ENCODE measurements at places on chromosomes 7 and 10.

DNA sequence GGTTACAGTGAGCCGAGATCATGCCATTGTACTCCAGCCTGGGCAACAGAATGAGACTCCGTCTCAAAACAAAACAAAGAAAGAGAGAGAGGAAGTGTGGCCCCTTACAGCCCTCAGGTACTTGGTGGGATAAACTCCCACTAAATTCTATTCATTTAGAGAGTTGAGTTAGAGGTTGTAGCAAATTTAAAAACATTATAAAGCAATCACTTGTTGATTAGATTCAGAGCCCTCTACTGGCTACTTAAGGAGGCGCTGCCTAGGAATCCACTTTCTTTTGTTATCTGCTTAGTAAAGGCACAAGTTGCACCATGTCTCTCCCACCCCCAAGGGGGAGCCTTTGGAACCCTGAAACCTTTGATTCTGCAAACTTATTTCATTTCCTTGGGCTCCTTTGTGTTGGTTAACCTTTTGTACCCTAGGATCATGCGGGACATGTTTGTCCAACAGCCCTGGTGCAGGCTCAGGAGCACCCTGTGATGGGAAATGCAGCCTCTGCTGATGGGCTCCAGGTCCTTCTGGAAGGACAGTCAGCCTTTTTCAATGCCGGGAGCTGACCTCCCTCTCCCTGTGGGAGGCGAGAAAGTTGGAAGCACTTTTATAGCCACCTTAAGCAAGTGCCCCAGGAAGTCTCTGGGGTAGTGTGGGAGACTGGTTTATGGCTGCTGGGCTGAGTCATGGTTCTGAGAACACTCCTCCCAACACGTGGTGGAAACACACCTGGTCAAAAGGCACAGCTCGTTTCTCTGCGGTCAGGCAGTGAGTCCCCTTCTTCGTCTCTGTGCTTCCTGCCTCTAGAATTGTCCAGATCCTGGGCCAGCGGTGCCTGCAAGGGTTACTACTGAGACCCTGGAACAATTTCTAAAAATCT lies 2.3 kb downstream of the HKDC1 start:
- H3K27me3 ChIP-seq, result no peaks in the 10 kb centered on the region
- H3K27ac ChIP-seq, result peak overlapping the region; percentile 87
- peak overlapping the region; percentile 65 for H3K4me3 ChIP-seq
- peaks cover 33% of the 10 kb centered on the region for H3K4me1 ChIP-seq
- DNase-seq, result peak; percentile 92
- H3K36me3 ChIP-seq, result no peaks in the 10 kb centered on the region

DNA sequence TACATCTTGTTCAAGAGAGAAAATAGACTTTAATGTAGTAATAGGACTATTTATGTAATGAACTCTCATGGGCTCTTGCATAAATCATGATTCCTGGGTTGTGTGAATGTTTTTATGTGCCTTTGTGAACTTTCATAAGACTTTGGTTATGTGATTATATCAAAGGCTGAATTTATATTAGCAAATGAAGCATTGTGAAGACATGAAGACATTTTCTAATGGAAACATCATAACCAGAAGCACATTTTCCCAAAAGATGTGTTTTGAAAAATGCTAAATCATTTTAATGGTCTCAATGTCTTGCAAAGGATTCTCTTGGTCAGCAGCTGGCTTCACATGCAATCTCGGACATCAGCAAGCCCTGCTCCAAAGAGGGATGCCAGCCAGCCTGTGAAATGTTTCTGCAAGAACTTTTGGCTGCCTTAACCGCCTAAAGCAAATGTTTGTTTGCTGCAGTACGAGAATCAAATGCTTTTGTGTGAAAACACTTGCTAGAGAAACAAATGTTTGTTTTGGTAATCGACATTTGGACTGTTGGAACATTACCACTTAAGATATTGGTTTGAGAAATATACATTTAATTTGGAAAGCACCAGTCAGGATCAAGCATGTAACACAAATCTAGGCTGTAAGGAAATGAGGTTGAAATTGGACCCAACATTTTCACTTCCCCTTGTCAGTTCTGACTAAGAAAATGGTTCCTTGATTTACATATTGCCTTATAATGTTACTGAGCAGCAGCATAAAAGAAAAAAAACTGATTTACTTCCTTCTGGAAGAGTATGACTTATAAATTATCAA lies 102.1 kb downstream of the RTKN2 start:
- H3K4me1 ChIP-seq, result peaks cover 9% of the 10 kb centered on the region
- H3K27me3 ChIP-seq, result no peaks in the 10 kb centered on the region
- H3K4me3 ChIP-seq, result no peak overlapping the region
- DNase-seq, result no peak
- no peaks in the 10 kb centered on the region for H3K36me3 ChIP-seq

DNA sequence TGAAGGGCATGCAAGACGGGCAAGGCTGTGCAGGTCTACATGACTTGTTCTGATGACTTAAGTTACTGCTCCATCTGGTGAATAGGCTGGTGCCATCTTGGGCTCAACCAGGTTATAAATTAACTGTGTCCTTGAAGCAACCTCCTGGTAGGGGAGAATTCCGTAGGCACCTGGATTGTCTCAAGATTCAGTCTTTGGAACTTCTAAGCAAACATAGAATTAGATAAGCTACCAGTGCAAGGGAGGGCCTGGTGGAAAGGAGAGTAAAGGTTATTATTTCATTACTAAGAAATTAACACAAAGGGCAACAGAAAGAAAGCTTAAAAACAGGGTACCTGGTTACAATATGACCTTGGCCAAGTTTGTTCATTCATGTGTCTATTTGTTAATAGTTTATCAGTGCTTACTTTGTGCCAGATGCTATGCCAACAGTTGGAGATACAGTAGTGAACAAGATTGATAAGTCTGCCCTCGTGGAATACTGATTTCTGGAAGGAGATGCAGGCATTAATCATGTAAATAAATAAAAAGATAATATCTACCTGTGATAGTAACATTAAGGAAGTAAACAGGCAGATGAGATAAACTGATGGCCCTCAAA lies 107.0 kb upstream of the PALS2 start:
- no peak overlapping the region for H3K27ac ChIP-seq
- no peaks in the 10 kb centered on the region for H3K36me3 ChIP-seq
- DNase-seq, result no peak
- no peaks in the 10 kb centered on the region for H3K4me1 ChIP-seq

GRCh38 chr10:26593896-26594295 lies 103.6 kb upstream of the PDSS1 start:
- H3K27me3 ChIP-seq, result no peaks in the 10 kb centered on the region
- H3K4me3 ChIP-seq, result no peak overlapping the region
- H3K36me3 ChIP-seq, result peaks cover 7% of the 10 kb centered on the region

- peak overlapping the region; percentile 88 for H3K4me3 ChIP-seq
- DNase-seq, result peak; percentile 66
- H3K27ac ChIP-seq, result peak overlapping the region; percentile 93
- peaks cover 6% of the 10 kb centered on the region for H3K36me3 ChIP-seq
- H3K27me3 ChIP-seq, result no peaks in the 10 kb centered on the region
Observed at GRCh38 chr10:75111907-75112679, 637 bp downstream of the SAMD8 start.

DNA sequence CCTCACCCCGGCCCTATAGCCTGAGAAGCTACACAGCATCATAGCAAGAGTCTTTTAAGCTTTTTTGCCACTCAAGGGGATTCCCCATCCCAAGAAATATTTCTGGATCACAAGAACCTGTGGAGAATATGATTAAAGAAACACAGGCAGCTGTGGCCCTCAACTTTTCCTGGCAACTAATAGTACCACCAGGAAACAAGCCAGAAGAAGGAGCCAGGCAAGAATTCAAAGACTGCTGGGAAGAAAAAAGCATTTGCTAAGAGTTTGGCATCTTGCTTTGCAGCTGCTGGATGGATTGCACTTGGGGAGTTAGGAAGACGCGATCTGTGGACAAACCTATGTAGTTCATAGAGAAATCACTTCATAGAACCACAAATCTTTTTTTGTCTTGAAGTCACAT lies 437.8 kb downstream of the PLXDC2 start:
- H3K27ac ChIP-seq, result no peak overlapping the region
- no peak overlapping the region for H3K4me3 ChIP-seq
- H3K4me1 ChIP-seq, result no peaks in the 10 kb centered on the region
- no peak for DNase-seq

DNA sequence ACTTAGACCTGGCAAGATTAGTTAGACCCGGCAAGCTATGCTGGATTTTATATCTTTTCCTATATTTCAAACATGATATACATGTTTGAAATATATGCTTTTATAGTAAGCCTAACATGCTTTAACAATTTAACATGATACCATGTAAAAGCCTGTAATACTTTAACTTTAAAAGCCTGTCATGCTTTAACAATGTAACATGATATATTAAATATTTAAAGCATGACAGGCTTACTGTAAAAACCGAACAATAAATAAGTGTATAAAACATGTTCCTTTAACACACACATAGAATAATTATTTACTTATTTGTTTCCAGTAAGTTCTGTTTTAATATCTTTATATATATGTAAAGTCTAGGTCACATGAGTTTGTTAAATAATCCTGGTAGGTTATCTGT lies 65.4 kb downstream of the SLC25A40 start:
- no peak overlapping the region for H3K27ac ChIP-seq
- H3K4me3 ChIP-seq, result no peak overlapping the region
- H3K27me3 ChIP-seq, result no peaks in the 10 kb centered on the region
- H3K4me1 ChIP-seq, result no peaks in the 10 kb centered on the region
